ENCODE measurements at places on chromosomes 16 and 17.

DNA sequence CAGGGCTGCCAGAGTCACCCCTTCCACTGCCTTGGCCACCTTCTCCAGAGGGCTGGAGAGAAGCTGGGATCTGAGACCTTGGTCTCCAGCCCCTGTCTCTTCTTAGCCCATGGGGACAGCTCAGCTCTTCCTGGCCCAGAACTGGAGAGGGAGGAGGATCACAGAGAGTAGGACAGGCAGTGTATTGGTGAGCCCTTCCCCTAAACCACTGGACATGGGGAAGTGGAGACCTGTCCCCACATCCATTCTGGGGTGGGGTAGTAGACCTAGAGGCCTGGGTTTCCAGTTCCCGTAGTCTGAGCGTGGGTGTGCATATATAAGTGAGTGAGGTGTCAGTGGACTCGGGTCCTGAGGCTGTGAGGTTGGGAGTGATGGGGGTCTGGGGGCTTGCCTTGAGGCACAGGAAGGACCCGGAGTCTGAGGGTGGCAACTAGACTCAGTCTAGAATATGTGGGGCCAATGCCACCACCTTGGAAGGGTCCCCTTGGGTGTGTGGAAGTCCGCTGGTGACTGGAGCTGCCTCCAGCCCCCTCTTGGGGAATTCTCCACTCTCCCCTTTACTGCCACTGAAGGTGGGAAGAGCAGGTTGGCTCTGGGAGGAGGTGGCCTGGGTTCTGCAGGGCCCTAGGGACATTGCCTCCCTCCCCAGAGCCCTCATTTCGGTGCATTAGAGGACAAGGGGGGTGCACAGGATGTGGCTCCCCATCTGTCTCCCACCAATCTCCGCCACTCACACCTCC lies 19.9 kb downstream of the GJD3 start:
- no peak for DNase-seq

GRCh38 chr16:31487720-31488467 lies 5.0 kb downstream of the SLC5A2 start:
- DNase-seq = peak; percentile 19

DNA sequence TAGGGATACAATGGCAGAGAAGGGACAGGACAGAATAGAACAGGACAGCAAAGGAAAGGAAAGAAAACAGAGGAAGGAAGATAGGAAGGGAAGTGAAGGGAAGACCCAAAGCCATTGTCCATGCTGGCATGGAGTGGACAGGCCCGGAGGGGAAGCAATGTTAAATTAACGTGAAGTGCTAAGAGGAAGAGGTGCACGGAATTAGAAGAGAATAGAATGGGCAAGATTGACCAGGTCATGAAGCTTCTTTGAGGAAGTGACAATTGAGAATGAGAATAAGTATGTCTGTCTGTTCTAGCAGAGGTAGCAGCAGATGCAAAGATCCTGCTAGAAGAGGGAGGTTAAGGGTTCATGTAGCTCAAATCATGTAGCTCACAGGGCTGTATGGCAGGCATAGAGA lies 117.2 kb downstream of the MAF start:
- no peak for DNase-seq

DNA sequence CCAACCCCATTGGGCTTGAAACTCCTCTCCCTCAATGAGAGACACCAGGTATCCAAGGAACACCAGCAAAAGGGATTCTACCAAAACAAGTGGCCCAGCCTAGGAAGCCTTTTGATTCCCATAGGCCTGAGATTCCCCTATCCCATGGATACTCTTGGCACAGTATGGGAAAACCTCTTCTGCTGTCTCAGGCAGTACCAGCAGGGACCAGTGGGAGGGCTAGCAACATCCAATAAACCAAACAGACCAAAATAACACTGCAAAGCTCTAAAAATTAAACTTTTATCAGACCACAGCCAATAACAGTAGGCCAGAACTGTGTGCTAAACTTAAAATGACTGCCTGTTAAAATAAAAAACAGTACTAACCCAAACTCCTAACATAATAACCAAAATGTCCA lies 153.9 kb upstream of the CES5A start:
- no peak for DNase-seq

DNA sequence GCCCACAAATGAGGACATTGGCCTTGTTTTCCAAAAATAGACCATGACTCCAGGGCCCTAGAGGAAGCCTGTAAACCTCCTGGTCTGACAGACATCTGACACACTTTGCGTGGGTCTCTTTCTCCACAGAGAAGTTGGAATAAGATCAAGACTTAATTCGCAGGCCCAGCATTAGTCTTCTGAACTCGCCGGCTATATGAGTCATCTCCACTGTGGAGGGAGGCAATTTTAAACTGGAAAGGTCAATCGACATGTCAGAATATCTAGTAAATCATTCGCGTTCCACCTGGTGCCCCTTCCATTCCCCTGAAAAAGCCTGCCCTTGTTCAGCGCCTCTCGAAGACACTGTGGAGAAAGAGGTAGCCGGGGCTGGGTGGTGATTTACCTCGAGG lies 140.1 kb downstream of the CLEC16A start:
- DNase-seq = no peak

DNA sequence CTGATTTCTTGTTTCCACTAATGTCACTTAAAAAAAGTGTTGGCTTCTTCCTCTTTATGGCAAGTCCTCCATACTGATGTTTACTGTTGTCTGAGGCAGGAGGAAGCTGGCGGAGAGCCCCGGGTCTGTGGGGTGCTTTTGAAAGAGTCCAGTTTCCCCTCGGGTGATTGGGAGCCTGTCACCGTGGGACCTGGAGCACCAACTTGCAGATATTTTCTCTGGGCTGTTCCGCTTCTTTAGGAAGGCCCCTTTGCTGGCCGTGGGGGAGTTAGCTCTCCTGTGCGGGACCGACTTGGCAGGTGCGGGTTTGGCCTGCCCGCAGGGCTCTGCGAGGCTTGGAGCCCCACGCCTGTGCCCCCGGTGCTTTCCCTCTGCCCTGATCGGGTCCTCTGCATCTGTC lies 3.1 kb downstream of the BANP start:
- DNase-seq = no peak

- no peak for DNase-seq
Measured at GRCh38 chr16:53775106-53775820, 71.3 kb downstream of the FTO start.

GRCh38 chr17:41548844-41549595 lies 20.9 kb upstream of the KRT19 start:
- peak; percentile 65 for DNase-seq
